ENCODE measurements at places on chromosomes 12 and 14.
A peak's percentile ranks its signal among the peaks of the same experiment; 100 is the strongest.

- no peak for DNase-seq
These were observed 39.0 kb downstream of the GABARAPL1 start for GRCh38 chr12:10251669-10252068.

DNA sequence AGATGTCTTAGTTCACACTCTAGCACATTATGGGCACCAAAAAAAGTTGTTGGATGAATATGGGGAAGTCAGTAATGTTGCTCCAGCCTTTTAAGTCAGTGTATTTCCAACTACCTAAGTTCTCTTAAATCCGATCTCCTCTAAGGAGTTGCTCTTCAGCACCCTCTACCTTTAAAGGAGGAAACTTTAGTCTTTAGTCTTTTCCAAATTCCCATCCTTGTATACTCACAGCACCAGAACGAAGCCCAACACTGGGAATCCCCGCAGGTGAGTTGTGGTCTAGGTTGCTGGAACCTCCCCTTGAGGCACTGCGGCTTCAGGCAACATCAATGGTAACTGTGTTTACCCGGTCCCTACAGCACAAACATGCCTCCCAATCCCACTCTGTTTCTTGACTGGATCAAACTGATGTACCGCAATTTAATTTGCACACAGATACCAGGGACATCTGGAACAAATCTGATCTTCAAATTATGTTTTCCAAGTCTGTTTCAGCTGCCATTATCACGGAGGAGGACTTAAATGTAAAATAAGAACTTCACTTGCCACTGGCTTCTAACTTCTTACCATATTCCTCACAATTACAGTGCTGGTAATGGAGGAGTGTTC is 179.0 kb downstream of the FOXN3 start:
- DNase-seq: peak; percentile 37

DNA sequence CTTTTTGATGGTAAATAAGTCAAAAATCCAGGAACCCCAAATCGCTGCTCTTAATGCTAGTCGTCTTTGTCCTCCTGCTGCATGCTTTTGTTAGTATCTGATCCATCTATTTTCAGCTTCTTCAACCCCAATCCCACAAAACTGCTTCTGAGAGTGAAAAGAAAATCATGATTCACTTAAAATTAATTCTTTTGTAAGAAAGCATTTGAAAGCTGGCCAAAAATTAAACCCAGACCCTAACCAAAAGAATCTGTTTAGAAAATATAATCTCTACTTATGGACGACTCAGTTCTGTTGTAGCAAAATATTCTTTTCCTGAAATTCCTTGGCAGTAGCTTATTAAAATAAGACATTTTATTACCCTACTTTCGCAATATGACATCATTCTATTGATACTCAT is 443.6 kb upstream of the SYT1 start:
- no peak for DNase-seq

DNA sequence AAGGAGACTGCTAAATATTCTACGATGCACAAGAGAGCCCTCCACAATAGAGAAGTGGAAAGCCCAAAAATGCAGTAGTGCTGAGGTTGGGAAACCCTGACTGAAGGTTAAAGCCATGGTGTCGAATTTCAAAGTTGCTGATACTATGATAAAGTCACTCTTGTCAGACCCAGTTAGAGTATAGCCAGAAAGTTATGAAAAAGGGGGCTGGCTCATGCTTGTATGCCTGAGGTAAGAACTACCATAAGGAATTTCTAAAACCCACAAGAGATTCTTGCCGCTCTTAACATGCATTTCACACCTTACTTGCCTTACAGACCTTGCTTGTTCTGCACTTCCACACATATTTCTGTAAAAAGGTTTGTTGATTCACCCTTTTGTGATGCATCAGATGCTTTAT is 184.6 kb downstream of the SLC6A15 start:
- peak; percentile 30 for DNase-seq

DNA sequence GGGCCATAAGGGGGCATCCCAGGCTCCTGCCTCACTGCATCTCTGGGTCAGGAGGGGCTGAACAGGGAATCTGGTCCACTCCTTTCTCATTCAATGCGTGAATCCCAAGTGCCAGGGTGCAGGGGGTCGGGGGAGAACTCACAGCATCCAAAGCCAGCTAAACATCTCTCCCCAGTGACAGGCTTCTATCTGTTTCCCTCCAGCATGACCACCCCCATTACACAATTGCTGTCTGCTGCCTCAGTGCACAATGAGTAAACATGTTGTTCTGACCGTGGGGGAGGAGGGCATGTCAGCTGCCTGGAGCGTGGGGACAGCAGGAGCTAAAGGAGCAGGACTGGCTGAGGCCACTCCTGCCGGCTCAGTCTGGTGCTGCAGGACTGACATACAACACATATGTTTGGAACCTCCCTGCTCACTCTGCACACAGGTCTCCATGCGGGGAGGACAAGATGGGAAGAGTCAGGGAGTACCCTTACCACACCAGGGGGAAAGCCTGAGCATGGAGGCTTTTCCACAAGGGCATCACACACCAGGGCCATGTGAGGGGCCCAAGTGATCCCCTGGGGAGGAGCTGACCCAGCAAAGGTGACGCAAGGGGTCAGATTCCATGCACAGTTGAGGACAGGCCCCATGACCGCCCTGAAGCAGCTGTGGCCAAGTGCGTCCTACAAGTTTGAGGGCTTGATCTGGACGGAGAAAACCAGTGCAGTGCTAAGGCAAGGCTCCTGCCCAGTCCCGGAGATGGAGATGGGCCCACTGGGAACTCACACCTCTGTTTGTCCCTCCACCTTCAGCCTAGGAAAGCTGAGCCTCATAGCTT is 1.4 kb downstream of the TNS2 start:
- peak; percentile 23 for DNase-seq

All from NCI-H2171 treated with DMSO at 0.1 percent for 48 hours (cell line).